ENCODE measurements at places on chromosomes 16 and 17.

- no peak for DNase-seq
Observed at GRCh38 chr17:10276436-10276835, 78.0 kb upstream of the GAS7 start.

- DNase-seq = no peak
Observed at GRCh38 chr17:81153340-81153803, 11.9 kb upstream of the PVALEF start.

GRCh38 chr16:15054357-15055140 lies 1.3 kb downstream of the NTAN1 start:
- no peak for DNase-seq

- DNase-seq = no peak
Observed at GRCh38 chr16:74893541-74893940, 91.4 kb downstream of the WDR59 start.

DNA sequence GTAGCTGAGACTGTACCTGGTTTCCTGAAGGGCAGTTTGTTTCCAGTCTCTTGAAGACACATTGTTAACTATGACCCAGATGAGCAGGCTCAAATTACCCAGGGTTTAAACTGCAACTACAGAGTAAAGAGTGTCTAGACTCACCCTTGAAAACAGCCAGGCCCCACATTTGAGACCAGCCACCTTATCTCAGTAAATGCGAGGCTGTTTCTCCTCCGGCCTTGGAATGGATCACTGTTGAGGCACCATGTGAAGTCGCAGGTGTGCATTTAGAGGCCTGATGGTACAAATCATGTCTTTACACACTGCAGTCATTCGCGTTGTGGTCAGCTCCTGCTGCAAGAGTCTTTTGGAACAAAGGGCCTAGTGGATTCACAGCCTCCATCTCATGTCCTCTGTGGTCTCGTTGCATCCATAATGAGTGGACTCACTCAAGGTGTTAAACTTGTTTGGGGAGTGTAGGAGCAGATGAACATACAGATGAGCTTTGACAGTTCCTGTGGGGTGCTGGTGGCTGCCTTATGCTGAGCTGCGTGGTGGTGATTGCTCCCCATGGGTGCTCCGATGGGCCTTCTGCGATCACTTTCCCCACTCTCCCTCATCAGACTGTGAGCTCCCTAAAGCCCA lies 18.5 kb upstream of the N4BP1 start:
- DNase-seq = no peak

- no peak for DNase-seq
Observed at GRCh38 chr16:4399001-4399730, 17.2 kb downstream of the CORO7 start.

DNA sequence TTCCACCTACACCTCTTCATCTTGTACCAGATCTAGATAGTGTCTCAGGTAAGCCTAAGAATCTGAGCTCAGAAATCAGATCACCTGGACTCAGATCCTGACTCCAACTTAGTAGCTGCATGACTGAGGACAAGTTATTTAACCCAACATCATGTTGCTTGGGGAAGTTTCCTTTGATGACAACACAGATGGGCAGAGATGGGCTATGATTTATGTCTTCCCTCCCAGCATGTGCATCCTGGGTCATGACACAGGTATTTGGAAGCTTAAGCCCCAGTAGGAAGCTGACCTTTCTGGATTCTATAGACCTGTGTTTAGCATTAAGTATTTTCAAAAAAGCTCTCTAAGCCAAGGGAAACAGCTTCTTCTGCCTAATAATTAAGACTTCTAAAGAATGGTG lies 12.4 kb upstream of the HEATR6 start:
- no peak for DNase-seq

GRCh38 chr16:81657224-81657623 lies 121.9 kb upstream of the PLCG2 start:
- DNase-seq = no peak

- no peak for DNase-seq
Observed at GRCh38 chr16:66703406-66704215, 7.1 kb upstream of the CMTM4 start.

- no peak for DNase-seq
Observed at GRCh38 chr16:22214889-22215288, 8.8 kb downstream of the EEF2K start.

- DNase-seq = no peak
Observed at GRCh38 chr16:17063201-17064139, 407.3 kb downstream of the XYLT1 start.

DNA sequence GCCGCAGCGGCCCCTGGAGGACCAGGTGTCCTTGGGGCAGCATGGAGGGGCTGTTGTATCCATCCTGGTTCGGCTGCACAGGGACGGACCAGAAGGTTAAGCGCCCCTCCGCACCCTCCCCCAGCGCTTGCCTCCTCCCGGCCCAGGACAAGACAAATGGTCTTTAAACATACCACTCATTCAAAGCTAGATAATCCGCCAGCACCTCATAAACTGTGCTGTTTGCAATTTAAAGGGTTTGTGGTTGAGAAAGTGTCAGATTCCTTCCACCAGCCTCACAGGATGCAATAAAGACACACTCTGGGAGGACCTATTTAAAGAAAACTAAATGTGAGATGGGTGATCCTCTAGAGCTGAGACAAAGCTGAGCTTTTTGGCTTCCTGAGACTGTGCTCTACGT lies 426.2 kb upstream of the EEF2KMT start:
- DNase-seq = no peak

GRCh38 chr16:60302676-60303075 lies 1568.6 kb upstream of the GOT2 start:
- no peak for DNase-seq

DNA sequence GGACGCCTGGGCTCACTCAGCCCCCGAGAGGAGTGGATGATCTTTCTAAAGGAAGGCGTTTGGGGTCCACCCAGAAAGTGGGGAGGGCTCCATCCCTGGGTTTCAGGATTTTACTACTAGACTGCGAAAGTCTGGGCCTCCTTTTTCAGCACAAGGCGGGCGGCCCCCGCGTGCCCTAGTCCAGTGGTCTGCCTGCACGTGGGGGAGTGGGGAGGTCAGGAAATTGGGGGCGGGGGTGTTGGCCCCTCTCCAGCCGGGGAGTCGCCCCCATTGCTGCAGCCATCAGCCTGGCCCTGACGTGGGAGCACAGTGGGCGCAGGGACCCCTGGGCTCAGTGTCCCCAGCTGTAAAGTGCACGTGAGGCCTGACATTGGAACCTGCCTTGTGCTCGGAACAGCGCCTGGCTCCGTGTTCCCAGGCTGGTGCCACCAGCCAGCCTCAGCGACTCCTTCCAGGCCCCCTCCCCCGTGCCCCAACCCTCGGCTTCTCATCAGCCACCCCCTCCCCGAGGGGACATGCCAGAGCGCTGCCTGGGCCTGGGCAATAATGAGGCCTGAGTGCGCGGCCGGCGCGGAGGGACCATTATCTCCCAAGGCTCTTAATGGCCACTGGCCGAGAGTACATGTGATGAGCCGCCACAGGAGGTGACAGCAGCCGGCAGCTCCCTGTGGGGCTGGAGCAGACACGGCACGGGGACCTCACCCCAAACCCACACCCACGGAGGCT lies 2.4 kb upstream of the C1QTNF8 start:
- no peak for DNase-seq

GRCh38 chr17:38922538-38923297 lies 2.7 kb upstream of the LASP1NB start:
- DNase-seq = no peak

DNA sequence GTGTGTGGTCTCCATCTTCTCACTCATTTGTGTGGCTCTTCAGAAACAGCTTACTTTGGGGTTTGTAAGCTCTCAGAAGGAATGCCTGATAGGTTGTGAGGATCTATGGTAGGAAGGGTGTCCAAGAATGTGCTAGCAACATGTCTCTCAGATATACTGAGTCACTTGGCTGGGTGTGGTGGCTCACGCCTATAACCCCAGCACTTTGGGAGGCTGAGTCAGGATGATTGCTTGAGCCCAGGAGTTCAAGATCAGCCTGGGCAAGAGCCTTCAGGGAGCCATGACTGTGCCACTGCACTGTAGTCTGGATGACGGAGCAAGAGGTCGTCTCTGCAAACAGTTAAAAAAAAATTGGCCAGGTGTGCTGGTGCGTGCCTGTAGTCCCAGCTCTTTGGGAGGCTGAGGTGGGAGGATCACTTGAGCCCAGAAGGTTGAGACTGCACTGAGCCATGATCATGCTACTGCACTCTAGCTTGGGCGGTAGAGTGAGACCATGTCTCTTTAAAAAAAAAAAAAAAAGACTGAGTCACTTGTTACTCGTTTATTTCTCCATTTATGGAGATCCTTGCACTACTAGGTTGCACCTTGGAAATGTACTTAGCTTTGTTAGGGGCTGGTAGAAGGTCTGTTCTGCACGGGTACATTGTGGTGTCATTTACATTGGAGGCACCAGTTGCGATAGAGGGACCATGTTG lies 232.0 kb downstream of the SNX29 start:
- DNase-seq = no peak

DNA sequence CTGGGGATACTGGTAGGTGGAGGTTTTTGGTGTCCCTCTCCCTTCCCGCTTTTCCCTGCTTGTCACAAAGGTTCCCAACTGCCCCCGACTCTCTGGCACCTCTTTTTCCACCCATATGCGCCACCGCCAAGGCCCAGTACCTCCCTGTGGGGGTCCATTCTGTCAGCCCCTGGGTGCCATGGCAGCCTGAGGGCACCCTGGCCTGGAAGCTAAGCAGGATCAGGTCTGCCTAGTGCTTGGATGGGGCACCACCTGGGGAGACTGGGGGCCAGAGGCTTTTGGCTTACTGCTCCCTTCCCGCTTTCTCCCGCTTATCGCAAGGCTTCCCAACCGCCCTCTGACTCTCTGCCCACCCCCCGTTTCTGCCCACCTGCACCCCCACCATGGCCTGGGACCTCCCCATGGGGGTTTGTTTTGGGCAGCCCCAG lies 2286.4 kb downstream of the TP53TG3F start:
- no peak for DNase-seq

DNA sequence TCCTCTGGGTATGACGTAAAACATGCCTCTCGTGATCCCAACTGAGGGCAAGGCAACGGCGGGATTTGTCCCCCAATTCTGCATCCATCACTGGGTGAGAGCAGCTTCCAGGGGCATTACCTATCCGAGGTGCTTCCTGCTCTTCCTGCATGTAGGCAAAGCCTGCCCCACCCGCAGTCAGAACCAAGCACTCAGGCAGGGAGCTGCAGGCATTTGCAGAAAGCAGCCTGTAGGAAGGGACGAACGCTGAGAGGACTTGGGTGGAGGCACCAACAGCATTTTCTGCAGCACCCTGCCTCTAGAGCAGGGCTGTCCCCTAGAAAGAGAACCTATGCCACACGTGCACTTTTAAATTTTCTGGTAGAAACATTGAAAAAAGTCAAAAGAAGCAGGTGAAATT lies 5.5 kb downstream of the BCO1 start:
- DNase-seq = no peak

GRCh38 chr17:57424777-57425188 lies 168.5 kb downstream of the MSI2 start:
- no peak for DNase-seq

DNA sequence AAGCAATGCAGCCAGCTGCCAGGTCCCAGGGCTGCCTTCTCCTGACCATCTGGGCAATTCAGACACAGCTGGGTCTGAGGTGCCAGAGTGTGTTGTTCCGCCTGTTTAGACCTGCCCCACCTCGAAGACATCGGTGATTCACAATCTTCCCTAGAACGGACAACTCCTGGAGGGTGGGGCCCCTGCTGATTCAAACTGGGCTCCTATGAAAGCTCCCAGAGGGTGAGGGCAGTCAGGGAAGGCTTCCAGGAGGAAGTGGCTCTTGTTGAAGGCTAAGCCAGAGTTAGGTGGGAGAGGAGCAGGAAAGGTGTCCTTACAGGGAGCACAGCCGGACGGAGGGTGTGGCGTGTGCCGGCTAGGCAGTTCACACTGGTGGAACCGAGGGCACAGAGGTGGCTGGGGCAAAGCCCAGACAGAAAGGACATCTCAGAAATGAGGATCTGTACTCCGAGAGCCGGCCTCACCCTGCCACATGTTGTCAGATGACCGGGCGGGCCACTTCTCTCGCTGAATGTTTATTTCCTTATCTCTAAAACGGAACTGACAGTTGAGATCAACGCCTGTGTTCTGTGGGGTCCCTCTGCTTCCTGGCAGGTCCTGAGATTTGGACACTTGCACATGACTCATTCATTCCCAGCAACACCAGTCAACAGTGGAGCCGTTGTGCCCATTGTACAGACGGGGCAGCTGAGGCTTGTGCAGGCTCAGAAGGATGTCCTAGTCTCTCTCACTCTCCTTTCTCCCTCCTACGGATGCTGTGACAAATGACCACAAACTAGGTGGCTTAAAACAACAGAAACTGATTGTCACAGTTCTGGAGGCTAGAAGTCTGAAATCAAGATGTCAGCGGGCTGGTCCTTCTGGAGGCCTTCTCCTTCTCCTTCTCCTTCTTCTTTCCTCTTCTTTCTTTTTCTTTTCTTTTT lies 26.9 kb upstream of the LITAF start:
- peak; percentile 46 for DNase-seq

GRCh38 chr17:37672548-37673078 lies 29.4 kb upstream of the DDX52 start:
- no peak for DNase-seq

DNA sequence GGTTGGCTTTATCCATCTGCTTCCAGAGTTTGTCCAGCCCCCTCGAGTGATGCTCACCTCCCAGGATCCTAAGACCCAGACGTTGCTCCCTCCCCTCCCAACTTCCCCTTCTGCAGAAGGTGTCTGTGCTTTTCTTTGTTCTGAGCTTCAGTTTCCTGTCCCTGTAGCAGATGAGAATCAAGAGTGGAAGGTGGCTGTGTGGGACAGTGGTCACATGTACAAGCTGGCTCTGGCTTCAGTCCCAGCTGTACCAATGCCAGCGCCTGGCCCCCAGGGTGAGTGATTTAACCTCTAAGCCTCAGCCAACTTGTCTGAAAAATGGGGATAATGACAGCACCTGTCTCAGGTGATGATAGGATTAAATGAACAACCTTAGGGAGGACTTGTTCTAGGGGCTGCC lies 7.7 kb downstream of the PRR15L start:
- no peak for DNase-seq

DNA sequence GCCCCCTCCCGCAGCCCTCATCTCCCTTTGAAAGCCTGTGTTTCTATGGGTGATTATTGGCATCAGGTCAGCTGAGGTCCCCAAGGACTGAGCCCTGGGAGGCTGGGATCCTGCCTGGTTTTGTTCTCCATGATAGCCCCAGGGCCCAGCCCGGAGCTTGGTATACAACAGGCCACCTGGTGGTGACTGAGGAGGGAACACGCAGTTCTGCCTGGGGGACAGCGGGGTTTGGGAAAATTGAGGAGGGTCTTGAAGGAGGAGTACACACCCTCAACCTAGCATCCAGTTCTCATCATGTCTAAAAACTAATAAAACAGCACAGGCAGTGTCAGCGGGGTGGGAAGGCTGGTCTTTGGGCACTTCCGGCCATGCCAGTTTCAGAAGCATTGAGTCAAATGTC lies 335.1 kb downstream of the CPPED1 start:
- no peak for DNase-seq

- DNase-seq = no peak
Observed at GRCh38 chr17:74859459-74860228, at the start of gene GRIN2C. Gene GRIN2C, minus strand, starts transcription at chr17:74859885. Its CDS starts 4,793 bp downstream, at chr17:74855092.

- no peak for DNase-seq
Observed at GRCh38 chr16:66468321-66468965, 41.3 kb downstream of the BEAN1 start.

- DNase-seq = no peak
Observed at GRCh38 chr16:17222871-17223401, 247.8 kb downstream of the XYLT1 start.
